ENCODE measurements at places on chromosomes 7 and 10.

DNA sequence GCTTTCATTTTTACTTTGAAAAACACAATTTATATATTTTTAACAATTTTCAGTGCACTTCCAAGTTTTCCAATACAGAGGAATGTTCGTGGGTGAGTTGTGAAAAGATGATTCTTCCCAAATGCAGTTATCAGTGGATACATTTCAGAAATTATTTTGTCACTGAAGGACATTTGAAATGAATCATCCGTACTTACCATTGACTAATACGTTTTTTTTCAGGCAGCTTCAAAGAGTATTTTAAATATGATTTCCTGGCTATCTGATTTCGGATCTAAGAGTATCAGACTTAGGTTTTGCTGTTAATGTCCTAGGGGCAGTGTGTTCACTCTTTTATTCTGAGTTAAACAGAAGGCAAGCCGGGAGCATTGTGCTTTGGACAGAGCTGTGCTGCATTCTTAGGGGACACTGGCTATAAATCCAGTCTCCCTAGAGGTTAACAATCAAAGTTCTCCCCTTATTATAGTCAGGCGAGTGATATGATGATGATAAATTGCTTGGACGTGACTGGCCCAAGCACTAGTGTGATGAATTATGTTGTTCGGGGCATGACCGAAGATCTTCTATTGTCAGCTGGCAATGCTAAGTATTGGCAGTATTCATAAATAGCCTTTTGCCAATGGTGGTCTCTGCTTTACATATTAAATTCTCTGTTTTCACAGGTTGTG is 4.5 kb downstream of the PTER start:
- DNase-seq, result no peak

- DNase-seq, result no peak
These were observed 20.8 kb upstream of the HYAL4 start for GRCh38 chr7:123823898-123824753.

DNA sequence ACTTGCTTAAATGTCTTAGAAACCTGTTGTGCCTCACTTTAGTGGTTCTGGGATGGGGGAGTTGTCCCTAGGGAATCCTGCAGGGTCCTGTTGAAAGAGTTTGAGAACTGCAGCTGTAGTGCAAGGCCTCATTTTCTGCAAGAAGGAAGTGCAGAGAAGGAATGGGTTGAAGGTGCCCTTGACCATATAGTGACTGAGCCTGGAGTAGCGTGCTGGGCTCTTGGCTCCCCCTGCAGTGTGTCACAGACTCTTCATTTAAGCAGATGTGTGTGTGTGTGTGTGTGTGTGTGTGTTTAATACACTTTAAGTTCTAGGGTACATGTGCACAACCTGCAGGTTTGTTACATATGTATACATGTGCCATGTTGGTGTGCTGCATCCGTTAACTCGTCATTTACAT is 92.2 kb downstream of the GRK5 start:
- DNase-seq, result no peak

GRCh38 chr7:36925691-36926090 is 201.4 kb upstream of the AOAH start:
- DNase-seq, result no peak

DNA sequence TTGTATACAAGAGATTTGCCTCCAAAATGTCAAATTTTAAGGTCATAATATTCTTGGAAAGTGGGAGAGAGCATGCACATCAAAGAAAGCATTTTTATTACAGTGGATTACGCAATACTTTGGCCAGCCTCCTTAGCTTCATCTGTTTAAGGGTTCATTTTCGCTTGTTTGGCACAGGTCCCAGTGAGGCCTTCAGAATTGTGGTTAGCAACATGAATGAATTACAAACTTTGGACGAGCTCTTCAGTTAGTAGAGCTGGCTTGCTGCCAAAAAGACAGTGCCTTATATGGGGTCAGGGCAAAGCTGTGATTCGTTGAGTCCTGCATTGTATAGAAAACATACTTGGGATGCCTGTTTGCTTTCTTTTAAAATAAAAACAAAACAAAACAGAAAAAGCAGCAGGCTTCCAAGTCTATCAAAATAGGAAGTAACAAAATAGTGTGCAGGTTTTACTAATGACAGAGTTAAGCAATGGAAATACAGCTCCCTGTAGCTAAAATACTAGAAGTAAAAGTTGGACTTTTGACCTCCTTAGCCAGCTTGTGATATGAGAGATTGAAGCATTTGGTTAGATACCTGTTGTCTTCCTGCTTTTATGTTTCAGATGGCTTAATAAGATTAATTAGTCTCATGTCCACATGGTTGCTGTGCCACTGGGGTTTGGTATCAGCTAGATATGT is 190.8 kb downstream of the MLLT10 start:
- DNase-seq, result peak; percentile 40

DNA sequence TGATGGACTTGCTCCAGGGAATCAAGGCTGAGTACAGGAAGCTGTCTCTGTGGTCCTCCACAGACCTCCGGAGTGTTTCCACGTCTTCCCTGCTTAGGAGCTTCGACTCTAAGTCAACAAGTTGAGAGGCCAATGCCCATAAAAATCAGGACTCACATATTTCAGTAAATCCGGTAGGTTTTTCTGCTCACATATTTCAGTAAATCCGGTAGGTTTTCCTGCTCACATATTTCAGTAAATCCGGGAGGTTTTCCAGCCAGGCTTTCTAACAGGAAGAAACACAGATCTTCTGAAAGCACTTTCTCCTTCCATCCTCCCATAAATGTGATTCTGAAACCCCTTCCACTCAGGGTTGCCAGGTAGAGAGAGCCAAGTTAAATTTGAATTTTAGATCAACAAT is 340.1 kb upstream of the SHH start:
- DNase-seq, result no peak
